MG63 (cell line): ENCODE measurements at places on chromosomes 12 and 14. TPM values are rescaled to one million over a fixed set of nuclear protein-coding genes. Genes with fewer than 3 reads are reported as not detected.

Gene LRRC43
- not detected in 2 replicates for total RNA-seq

Gene BHLHE41
- 0.03 TPM in 1 of 2 replicates, not detected in the other for total RNA-seq

Gene HOXC4
- 2.3 and 5.2 TPM in 2 replicates for total RNA-seq

Gene RARG
- 30.8 and 40.7 TPM in 2 replicates for total RNA-seq
